Activated CD4-positive, CD25-positive, alpha-beta regulatory T cell (primary cell): ENCODE measurements at places on chromosomes 5 and 9.

GRCh38 chr5:82719368-82719767 is 357.8 kb downstream of the TMEM167A start:
- DNase-seq, result no peak

DNA sequence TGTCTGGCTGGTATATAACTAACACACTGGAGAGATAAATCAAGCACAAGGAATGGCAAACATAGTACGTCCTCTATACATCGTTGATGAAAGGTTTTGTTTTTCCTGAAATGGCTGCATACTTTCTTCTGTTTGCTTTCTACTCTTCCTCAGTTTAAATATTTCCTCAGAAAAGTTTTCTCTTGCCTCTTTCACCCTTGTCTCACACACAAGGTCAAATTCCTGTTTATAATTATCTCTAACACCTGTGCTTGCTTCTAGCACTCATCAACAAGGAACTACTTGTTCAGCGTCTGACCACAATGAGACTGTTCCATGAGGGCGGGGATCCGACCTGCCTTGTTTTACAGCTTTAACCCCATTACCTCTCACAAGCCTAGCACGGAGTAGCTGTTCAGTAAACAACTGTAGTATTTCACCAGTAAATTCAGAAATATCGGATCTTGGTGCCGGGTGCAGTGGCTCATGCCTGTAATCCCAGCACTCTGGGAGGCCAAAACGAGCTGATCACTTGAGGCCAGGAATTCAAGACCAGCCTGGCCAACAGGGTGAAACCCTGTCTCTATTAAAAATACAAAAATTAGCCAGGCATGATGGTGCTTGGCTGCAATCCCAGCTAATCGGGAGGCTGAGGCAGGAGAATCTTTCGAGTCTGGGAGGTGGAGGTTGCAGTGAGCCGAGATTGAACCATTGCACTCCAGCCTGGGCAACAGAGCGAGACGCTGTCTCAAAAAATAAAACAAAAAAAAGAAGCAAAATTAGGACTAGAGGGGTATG is 37.0 kb downstream of the NR6A1 start:
- no peak for DNase-seq

GRCh38 chr9:98924946-98925820 is 18.5 kb upstream of the COL15A1 start:
- no peak for DNase-seq

GRCh38 chr9:37936965-37937364 is 33.0 kb upstream of the SLC25A51 start:
- no peak for DNase-seq

GRCh38 chr5:52603778-52604554 is 183.8 kb upstream of the ITGA1 start:
- DNase-seq, result no peak

- no peak for DNase-seq
These were observed at the start of gene FREM1 for GRCh38 chr9:14909961-14910805. Gene FREM1, minus strand, starts transcription at chr9:14910428. Its CDS starts 41,451 bp downstream, at chr9:14868977.

DNA sequence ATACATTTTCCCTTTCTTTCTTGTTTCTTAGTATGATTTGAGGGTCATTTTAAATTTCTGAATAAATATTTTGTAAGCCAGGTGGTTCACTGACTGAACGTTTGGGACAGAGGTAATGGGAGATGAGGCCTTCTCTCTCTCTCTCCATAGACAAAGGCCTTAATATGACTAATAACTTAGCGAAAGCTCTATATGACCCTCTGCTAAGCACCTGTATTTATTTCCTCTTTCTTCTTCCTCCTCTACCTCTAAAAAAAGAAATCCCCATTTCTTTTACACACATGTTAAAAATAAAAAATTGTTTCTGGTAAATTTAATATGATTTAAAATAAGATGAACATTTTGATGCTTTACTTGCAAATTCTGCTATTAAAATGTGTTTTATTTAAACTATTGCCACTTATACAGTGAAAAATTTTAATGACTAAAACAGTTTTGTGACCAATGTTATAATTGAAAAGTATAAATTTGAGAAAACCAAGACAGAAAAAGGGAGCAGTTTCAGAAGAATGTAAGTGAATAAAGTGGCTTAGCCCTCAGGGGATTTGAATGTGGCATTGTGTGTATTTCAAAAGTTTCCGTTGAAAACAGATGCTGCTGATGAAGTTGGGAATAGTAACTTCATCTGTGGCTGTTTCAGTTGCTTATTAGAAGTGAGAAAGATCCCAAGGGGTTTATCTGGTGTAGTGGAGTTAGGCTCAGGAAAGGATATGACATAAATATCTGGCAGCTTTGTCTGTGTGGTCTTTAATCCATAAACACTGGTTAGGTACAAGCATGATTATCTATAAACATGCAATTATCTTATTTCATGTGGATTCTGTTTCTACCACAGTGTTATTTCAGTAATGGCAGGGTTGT is 128.6 kb upstream of the GRHPR start:
- DNase-seq, result no peak

GRCh38 chr9:129864991-129865647 is 29.9 kb downstream of the USP20 start:
- DNase-seq, result no peak

GRCh38 chr5:98880598-98880997 is 48.2 kb downstream of the CHD1 start:
- DNase-seq, result no peak

GRCh38 chr9:89435071-89435823 is 62.7 kb downstream of the SEMA4D start:
- DNase-seq, result no peak

GRCh38 chr5:96771395-96771794 is 36.4 kb downstream of the ERAP1 start:
- no peak for DNase-seq

GRCh38 chr9:33249983-33250382 is 10.0 kb downstream of the SPINK4 start:
- DNase-seq, result no peak

DNA sequence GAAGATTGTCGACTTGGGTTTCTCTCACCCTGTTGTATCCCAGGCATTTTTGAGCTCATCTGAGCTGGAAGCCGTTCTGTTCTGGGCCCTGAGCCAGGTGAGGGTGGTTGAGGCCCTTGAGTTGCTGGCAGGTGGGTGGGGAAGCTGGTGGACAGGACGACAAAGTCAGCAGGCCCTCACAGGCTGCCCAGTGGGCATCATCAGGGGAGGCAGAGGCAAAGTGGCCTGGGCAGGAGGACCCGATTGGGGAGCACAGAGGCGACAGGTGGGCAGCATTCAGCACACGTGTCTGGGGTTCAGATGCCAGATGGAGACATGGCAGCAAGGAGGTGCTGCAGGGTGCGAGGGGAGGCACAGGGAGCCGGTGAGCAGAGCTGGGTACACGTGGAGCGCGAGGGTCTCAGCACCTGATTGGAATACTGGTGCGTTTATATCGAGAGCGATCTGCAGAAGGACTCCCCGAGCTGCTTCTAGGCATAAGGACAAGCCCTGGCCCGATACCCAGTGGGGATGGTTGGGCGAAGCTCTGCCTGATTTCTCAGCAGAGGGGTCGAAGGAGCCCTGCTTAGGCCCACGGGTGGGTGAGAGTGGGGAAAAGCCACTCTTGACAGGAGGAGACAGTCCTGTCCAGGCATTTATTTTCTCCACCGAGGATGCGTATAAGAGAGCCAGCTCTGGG is 49.0 kb upstream of the SUSD3 start:
- no peak for DNase-seq
